Stimulated activated CD8-positive, alpha-beta memory T cell treated with anti-CD3 and anti-CD28 coated beads, Interleukin-4, amount 100 ng/mL, for 48 hours (primary cell): ENCODE measurements at places on chromosomes 11 and 22.

DNA sequence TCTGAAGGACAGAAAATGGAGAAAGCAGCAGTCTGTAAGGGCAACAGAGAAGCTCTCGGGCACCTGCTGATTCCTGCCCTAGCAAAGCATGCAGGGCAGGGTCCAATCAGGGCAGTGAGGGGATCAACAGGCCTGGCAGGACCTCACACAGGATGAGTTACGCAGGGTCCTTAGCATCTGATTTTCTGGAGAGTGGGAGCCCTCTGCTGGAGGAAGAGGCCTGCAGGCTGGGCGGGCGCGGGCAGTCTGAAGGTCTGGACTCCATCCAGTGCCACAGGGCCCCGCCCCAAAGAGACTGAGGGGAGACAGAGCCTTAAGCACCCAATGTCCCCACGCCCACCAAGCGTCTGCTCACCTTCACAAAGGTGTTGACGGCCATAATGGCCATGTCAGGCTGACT is 28.9 kb downstream of the AP1B1 start:
- DNase-seq, result no peak

DNA sequence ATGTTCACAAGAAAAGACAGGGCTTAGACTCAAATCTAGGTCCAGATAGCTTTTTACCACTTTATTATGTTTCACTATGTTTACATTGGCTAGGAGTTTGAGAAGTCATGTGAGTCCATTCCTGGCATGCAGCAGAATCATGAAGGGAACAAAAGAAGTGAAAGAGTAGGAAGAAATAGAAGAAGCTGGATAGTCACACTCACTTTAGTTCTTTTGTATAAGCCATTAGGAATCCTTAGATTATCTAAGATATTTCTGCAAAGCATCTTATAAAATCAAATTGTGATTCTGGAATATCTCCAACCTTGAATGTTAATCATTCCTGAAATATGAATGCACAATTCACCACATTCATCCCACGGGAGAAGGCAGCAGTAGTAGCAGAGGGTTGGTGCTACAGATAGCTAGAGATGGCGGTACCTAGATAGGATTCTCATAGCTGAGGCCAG is 31.9 kb downstream of the MAML2 start:
- DNase-seq, result no peak

- no peak for DNase-seq
These were observed 5.4 kb upstream of the FTH1 start for GRCh38 chr11:61972672-61973475.

DNA sequence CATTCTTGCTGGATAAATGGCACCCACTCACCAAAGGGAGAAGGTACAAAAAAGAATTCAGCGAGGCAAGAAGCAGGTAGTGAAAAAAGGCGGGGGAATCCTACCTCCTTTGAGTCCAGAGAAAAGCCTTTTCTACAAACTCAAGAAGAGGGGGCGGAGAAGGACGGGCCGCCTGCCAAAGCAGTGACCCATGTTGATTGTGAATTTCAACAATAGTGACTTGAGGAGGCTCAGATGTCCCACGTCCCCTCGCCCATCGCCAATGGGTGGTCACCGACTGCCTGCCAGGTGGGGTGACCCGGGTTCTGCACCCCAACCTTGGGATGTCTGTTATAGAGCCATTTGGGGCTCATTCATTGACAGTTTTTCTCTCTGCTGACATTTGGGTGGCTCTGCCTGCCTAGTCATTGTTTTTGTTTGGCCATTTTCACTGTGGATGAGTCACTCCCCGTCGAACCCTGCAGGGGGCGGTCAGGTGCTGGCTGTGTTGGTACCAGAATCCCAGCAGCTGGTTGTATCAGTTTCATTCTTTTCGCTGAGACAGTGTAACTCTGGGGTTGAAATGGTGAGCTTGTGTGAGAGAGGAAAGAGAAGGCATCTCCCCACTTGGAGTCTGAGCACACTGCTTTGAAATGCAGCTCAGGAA is 163.4 kb upstream of the NCAM1 start:
- DNase-seq, result peak; percentile 50

DNA sequence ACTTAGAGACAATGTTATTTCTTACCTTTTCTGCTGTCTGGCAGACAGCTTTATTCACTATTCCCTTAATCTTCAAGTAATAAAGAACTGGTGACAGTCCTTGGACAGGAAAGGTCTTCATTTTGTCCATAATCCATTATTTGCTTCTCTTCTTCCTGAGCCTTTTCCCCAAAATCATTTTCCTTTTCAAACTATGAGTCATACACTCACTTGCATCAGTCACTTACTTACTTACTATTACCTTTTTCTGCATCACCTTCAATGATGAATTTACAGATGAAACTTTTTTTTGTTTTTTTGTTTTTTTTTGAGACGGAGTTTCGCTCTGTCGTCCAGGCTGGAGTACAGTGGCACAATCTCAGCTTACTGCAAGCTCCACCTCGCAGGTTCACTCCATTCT is 9.5 kb downstream of the METTL15 start:
- DNase-seq, result no peak

DNA sequence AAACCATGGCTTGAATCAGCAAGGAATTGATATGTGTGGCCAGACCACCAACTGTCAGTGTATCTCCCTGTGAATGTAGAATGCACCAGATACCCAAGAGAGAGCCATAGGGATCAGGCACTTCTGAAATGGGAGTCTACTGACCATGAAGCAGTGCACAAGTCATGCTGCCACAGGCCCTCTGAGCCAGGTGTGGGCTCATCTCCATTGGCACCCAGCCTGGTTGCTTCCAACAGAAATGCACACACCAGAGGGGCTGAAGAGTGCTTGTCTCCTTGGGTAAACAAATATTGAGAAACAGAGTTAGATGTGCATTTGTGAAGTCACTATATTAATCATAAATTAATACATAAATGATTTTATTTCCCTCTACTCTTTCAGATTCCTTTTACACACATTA is 28.4 kb upstream of the PANX1 start:
- DNase-seq, result no peak

DNA sequence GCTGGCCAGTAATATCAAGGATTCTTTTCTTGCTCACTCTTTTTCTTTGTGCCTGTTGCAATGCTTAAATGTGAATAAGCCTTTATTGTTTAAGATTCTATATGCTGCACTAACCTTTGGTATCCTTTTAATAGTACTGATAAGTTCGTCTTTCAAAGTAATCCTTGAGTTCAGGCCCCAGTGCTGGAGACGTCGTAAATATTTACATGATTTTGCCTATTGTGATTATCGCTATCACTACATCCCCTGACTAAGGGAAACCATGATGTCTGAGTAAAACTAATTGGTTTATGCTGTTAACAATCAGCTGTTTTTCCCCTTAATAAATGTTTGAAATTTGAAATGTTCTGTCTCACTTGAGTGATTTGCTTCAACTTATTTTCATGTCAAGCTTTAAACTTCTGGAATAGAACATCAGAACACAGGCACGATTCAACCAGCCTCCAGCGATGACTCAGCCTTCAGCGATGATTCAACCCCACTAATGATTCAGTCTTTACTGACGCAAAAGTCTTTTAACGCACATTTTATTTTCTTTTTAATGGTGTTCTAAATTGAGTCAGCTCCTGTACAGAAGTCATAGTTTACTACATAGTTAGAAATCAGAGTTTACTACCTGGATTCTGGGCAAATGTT is 3.9 kb downstream of the HTATIP2 start:
- DNase-seq, result peak; percentile 76

DNA sequence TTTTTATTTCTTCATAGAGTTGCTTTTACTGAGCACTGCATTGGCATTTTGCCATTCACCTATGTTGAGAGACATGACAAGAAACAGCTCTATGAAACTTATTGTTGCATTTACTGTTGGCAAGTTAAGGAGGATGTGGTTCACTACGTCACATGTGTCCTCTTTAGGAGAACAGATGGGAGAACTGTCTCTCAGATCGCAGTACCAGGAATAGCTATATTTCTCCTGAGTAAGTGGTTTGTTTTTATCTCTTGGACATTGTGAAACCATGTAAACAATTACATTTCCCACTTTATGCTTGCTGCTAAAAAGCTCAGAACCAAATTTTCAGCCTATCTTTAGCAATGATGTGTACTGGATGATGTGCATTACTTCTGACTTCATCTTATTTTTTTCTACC is 34.8 kb upstream of the PSMA1 start:
- no peak for DNase-seq

DNA sequence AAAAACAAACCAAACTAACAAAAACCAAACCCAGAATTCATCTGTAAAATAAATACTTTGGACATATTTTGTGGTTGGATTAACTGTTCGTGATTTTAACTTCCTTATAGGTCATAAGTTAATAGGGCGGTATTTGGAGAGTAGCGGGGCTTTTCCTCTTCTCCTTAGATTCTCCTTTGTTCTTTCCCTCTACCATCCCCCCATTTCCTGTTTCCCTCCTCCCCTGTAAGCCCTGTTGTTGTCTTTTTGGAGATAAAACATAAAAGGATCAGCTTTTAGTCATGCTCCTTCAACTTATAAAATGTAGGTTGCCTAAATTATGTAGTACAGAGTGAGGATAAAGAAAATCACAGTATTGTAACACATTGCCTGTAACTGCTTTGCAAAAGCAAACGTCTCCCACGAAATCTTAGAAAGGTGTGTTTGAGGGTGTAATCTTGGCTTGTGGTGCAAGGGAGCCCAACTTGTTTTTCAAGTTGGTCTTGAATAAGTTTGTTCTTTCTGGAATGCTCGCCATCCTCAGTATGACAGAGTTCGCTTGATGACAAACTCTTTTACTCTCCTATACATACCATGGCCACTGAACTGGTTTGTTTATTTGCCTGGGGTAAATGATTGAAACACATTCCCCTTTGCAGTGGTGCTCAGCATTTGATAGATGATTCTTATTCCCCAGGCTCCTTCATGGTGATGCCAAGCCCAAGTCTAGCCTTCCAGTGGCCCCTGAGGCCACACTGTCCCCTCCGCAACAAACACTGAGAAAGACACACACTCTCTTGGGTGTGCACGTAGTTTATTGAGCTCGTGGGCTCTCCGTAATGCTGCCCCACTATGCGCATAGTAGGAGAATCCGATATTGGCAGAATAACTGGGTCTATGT is 49.4 kb downstream of the TEAD1 start:
- no peak for DNase-seq

DNA sequence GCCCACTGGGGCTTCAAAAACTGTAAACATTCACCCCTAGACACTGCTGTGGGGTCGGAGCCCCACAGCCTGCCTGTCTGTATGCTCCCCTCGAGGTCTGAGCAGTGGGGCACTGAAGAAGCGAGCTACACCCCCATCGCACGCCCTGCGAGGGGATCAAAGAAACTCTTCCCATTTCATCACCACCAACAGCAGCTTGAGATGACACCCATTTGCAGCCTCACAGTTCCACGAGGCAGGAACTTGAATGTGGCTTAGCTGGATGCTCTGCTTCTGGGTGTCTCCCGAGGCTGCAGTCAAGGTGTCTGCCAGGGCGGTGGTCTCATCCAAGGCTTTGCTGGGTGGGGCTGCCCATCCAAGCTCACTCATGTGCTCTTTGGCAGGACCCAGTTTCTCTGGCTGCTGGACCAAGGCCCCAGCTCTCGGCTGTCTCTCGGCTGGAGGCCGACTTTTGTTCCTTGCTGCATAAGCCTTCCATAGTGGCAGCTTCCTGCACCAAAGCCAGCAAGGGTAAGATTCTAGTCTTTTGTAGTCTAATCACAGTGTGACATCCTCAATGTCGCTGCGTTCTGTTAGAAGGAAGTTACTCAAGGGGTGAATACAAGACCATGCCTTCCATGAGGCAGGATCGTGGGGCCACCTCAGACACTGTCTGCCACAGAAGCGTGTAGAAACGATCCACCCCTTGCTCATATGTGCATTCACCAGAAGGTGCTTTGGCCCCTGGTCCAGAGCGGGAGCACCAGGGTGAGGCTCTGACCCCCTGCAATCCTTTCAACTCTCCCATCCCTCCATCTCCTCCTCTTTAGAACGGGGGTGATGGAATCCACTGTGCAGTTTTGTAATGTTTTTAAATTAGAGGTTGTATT is 46.2 kb upstream of the SEPTIN5 start:
- DNase-seq, result no peak

GRCh38 chr11:34926101-34926830 is 9.8 kb downstream of the PDHX start:
- DNase-seq, result no peak

DNA sequence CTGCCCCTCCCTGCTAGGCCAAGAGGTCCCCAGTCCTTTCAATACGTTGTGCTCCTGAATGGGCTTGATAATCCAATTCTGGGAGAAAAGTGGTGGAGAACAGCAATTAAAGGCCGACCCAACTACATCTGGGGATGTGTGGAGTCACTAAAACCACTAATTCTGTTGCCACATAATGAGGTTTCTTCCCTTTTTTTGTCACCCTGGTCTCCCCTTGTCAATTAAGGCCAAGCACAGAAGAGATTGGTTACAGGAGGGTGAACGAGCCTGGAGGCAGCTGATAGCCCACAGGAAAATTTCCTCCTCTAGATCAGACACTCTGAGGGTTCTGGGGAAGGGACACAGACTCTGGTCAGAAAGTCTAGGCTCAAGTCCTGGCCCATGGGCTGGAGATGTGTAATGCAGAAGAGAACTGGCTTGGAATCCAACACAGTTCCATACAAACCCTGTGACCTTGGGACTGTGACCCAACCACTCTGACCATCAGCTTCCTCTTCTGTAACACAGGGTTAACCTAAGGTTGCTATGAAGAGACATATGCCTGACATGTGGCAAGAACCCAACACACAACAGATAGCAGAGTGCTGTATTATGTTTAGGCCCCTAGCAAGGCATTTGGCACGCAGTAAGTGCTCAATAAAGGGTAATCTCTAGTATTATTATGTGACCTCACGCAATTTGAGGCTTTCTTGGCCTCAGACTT is 146.4 kb downstream of the CHST1 start:
- no peak for DNase-seq

DNA sequence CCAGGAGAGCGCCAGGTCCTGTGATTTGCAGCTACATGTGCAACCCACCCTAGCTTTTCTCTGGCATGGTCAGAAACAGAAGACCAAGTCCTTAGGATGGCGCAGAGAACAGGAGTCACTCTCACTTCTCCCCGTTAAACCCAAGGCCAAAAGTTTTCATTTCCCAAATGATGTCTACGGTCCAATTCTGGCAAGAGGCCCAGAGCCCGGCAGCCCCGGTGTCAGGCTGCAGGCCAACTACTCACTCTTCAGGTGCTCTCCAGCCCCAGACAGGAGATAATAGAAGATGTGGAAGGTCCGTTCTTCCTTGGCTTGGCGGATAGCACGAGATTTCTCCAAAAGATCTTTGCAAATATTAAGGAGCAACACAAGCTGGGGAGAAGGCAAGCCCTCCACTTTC is 67.2 kb downstream of the MYH9 start:
- DNase-seq, result no peak

GRCh38 chr11:124916370-124916710 is 2.7 kb upstream of the HEPN1 start:
- no peak for DNase-seq

GRCh38 chr11:130313383-130314183 is 1.1 kb downstream of the ZBTB44 start:
- DNase-seq, result no peak

GRCh38 chr22:23837911-23838680 is 710 bp downstream of the DERL3 start:
- peak; percentile 32 for DNase-seq
